Activated naive CD4-positive, alpha-beta T cell treated with anti-CD3 and anti-CD28 coated beads, Interleukin-2, amount 50 U/mL, for 72 hours (primary cell): ENCODE measurements at places on chromosomes 3 and 15.

- DNase-seq: no peak
These were observed 12.3 kb downstream of the ETFA start for GRCh38 chr15:76298986-76299385.

DNA sequence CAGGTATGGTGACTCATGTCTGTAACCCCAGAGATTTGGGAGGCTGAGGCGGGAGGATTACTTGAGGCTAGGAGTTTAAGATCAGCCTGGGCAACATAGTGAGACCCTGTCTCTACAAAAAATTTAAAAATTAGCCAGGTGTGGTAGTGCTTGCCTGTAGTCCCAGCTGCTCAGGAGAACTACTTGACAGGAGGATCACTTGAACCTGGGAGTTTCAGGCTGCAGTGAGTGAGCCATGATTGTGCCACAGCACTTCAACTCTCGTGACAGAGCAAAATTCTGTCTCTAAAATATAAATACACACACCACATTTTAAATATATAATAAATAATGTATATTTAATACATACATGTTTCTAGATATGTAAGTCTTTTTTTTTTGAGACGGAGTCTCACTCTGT is 53.5 kb upstream of the TEX264 start:
- no peak for DNase-seq

- DNase-seq: peak; percentile 16
These were observed 701 bp downstream of the OSBPL11 start for GRCh38 chr3:125594581-125595011.

- no peak for DNase-seq
These were observed 136.3 kb downstream of the EEFSEC start for GRCh38 chr3:128289534-128289933.

- no peak for DNase-seq
These were observed 10.9 kb downstream of the STRIT1 start for GRCh38 chr3:155282385-155283091.

- no peak for DNase-seq
These were observed 260.3 kb downstream of the ERC2 start for GRCh38 chr3:56207922-56208321.

GRCh38 chr3:157063926-157064325 is 96.0 kb downstream of the CCNL1 start:
- no peak for DNase-seq

DNA sequence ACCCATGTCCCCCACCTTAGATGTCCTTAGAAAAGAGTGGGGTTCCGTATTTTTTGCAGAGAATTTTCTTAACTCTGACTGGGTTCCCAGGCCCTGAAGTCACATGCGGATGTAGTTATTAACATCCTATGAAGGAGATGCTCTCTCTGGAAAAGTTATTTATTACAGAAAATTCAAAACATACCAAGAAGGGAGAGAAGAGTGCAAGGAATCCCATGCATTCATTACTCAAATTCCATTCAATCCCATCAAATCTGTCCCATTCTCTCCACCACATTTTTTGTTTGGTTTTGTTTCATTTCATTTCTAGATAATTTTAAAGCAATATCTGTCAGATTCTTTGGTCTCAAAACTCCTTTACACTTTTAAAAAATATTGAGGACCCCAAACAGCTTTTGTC is 34.3 kb upstream of the ANKRD34C start:
- no peak for DNase-seq

- no peak for DNase-seq
These were observed 366.7 kb upstream of the SGO1 start for GRCh38 chr3:20552605-20553275.

DNA sequence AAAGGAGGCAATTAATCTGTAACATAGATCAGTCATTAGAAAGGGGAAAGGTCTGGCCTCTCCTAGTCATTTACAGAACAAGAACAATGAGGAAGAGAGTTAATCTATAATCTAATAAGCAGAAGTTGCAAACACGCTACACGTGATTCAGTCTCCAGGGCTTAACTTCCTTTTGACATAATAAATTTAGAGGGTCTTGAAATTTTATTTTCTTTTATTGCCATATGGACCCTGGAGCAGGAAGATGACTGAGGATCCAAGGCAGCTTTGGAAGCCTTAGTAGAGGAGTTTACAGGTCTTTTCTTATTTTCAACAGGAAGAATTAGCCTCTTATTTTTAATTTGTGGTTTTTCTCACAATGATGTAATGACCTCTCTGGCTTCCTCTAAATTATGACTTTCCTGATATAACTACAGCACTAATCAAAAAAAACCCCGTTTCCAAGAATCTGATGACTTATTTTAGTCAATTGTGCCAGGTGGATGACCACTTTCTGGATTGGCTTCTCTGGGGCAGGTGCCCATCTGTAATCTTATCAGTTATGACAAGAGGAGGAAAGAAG is 32.2 kb downstream of the ADGRG7 start:
- DNase-seq: no peak

DNA sequence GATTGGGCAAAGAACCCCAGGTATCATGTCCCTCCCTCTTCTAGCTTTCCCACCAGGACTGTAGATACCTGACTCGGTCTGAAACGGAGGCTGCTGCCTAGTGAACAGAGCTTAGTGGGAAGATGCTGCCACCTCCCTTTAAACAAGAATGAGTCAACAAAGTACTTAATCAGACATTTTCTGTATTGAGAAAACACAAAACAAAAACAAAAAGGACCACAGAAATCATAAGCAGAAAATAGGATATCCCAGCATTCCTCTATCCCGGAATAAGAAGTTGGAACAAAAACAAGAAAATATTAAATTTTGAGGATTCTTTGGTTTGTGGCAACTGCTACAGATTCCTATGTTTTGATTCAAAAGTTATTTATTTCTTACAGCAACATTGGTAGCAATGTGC is 51.7 kb upstream of the COL8A1 start:
- no peak for DNase-seq

DNA sequence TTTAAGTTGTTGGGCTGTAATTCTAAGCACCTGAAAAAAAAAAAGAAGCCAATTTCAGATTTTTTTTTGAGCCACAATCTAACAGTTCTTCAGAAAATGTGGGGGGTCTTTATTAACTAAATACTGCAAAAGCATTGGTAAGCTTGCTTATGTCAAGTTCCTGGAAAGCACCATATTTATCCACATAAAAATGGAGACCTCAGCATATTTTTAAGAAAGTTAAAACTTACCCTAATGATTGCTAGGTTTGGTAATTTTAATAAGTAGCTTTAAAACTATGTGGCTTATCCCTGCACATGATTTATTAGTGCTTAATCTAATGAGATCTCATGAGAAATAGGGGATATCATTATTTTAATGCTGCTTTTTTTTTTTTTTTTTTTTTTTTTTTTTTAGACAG is 156.8 kb downstream of the USP13 start:
- DNase-seq: no peak

DNA sequence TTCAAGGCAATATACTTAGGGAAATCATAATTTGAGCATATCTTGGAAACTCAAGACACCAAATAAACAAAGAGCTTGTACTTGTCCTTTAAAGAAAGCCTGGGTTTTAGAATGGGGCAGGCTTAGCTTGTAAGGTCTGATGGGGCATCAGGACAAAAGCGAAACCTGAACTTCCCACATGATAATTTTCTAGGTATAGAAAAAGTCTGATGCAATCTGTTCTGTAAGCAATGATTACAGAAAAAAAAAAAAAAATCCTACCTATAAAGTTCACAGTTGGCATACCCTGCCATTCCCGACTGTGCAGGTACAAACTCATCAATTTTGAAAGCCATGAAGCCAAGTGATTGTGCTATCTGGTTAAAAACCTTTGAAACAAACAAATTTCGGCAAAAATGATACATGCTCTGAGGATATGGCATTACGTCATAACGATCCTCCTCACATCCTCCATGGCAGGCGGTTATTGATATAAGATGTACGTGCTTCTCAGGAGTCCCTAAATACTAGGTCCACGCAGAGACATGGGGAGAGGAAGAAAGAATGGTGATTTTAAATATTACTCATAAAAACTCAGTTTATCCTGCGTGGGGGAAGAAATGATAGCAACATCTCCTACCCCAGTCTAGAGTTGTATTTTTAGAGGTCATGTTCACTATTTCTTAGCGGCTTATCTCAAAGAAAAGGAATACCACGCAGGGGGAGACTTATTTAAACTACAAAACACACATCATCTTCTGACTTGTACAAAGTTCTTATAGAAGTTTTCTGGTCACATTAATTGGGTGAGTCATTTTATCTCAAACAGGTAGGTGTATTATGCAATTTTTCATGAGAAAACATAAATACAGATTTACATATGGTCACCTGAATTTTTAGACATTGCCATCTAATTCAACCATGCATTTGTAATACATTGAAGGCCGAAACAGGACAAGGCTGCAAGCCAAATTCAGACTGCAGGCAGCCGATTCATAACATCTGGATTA is 27.0 kb downstream of the MB21D2 start:
- DNase-seq: no peak
